Activated CD4-positive, alpha-beta T cell treated with anti-CD3 and anti-CD28 coated beads for 4 hours (primary cell): ENCODE measurements at places on chromosomes 16 and 17.

- DNase-seq = no peak
These were observed 214.9 kb upstream of the MON1B start for GRCh38 chr16:76976101-76976500.

- DNase-seq = no peak
These were observed 43.5 kb downstream of the MRPS23 start for GRCh38 chr17:57806167-57806830.

DNA sequence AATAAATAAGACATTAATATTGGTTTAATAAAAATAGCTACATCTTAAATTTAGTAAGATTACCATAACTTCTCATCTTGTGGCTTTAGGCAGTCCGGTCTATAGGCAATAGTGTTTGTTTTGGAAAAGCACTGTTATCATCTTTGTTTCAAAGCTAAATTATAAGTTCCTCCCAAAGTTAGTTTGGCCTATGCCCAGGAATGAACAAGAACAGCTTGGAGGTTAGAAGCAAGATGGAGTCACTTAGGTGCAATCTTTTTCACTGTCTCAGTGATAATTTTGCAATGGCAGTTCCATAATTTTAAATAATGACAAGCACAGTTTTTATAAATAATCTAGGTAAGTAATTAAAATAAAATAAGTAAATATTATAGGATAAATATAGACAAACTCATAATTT is 6.0 kb upstream of the LDHD start:
- no peak for DNase-seq

GRCh38 chr17:59525668-59526067 is 39.7 kb upstream of the DHX40 start:
- no peak for DNase-seq

DNA sequence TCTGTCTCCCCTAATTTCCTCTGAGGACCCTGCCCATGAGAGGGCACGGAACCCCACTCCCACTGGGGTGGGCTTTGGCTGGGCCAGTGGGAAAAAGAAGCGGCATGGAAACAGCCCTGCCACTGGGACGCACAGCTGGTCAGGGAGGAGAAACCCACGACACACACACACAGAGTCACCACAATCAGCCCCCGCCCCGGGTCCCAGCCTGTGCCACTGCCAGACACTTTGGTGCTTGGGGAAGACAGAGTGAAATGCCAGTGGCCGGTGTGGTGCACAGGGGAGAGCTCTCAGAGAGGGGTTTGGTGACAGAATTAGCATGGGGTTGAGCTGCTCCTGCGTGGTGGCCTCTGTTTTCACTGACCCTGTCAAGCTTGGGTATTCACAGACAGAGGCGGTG is 30.7 kb upstream of the RNPS1 start:
- no peak for DNase-seq

DNA sequence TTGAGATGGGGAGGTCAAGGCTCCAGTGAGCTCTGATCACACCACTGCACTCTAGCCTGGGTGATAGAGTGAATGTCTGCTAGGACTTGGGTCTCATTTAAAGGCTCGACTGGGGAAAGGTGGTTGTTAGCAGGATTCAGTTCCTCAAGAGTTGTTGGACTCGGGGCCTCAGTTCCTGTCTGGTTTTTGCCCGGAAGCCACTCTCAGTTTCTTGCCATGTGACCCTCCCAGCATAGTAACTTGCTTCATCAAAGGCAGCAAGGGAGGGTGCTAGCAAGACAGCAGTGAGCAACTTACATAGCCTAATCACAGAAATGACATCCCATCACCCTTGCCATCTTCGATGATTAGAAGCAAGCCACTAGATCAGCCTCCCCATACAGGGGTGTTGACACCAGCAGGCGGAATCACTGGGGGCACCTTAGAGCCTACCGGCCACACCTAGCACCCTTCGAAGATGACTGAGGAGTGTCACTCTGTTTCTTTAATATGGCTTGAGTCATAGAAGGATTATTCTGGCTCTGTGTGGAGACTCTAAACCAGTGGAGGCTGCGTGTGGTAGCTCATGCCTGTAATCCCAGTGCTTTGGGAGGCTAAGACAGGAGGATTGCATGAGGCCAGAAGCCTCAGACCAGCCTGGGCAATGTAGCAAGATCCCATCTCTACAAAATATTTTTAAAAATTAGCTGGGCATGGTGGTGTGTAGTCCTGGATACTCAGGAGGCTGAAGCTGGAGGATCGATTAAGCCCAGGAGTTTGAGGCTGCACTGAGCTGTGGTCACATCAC is 13.2 kb upstream of the SCNN1B start:
- no peak for DNase-seq

DNA sequence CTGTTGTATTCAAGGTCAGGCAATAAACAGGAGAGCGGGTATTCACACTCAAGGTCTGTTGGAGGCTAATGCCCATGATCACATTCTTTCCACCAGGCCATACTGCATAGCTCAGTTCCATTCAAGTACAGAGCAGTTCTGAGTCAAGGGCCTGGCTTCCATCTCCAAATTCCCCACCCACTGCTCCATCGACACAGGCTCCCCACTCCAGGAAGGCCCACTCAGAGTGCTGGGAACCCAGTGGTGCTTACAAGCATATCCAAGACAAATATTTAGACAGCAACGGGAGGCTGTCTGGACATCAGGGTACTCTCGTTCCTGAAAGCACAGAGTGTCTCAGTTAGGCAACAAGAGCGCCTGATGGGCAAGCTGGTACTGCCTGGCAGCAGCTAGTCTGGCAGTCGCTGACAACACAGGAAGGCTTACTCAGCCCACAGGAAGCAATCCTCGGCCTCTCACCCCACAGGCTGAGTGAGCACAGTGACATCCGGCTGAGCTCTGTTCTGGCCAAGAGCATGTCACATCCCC is 40.9 kb downstream of the RFFL start:
- peak; percentile 70 for DNase-seq

DNA sequence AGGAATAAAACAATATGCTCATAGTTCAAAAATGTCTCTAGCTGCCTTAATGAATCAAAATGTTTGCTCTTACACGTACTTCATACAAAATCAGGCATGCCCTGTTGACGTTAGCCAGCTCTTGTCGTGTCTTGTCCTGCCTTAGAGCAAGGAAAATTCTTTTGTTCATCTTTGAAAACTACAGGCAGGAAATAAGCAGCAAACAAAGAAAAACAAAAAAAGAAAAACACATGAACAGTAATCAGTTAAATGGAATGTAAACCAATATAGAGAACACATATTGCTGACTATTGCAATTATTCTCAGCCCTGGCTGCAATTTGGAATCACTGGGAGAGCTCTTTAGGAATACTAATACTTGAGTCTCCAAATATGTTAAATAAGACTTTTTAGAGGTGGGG is 1.7 kb downstream of the CAPNS2 start:
- DNase-seq = no peak

- DNase-seq = no peak
These were observed 68.2 kb downstream of the RAB11FIP4 start for GRCh38 chr17:31459716-31460115.
